Hippocampal formation (tissue), 2 donors: ENCODE measurements at places on chromosomes 4 and X.

DNA sequence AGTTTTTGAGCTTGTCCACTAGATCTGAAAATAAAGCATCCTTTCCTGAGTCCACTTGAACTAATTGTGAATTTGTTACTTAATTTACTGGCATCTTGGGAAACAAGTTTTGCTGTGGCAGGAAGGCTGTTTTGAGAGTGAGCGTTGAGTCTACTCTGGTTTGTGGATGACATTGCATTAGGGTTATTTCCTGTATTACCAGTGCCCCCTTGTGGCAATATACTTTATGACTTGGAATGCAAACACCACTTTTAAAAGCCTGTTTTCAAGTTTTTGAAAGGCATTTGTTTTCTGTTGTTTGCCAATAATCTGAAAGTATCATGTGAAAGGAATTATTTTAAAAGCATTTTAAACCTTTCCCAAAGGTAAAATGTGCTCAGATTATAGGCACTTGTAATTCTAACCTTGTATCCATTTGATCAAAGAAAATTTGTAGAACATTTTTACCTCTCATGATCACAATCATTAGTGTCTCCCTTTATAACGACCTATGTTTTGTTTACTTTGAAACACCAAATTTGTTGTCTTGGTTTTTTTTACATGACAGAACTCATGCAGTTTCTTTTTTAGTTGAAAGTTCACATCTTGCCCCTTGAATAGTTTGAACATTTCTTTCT is 18.0 kb upstream of the CYP2U1 start:
- peak; percentile 82 for DNase-seq

DNA sequence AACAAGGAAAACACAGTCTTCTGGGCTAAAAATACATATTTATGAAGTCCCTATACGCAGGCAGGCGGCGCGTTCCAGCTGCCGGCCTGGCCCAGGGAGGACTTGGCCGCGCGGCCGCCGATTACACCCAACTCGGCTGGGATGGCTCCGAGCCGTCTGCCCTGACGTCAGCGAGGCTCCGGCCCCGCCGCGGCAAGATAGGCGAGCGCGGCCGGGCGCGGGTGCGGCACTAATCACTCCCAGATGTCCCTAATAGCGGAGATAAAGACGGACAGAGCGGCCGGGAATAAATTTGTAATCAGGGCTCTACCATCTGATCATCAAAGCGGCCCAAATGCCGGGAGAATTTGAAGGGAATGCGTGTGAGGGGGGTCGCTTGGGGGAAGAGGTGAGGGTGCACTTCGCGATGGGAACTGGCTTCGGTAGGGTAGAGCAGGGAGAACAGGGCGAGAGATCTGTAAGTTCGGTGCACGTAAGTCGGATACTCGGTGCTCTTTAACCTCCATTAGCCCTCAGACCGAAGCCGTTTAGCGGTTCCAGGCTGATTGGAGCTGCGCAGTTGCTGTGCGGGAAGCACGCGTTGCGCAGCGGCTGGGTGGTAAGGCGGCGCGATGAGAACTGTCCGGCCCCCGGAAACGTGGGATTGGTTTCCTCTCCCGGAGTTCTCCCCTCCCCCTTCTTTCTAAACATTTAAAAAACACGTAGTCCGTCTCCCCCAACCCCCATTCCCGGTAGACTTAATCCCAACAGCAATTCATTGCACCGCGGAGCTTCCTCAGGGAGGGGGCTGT is 7.7 kb downstream of the HAND2 start:
- DNase-seq, result no peak

- no peak for DNase-seq
Measured at GRCh38 chr4:38099908-38100407, 139.8 kb downstream of the PTTG2 start.

- no peak for DNase-seq
Measured at GRCh38 chrX:51296138-51296537, 36.5 kb upstream of the NUDT10 start.
